ENCODE measurements at places on chromosomes 2 and 18.
A peak's percentile ranks its signal among the peaks of the same experiment; 100 is the strongest.

GRCh38 chr2:177123048-177123447 lies 89.5 kb upstream of the HNRNPA3 start:
- DNase-seq, result no peak

- peak; percentile 62 for DNase-seq
Measured at GRCh38 chr2:9979977-9980376, 28.5 kb downstream of the GRHL1 start.

DNA sequence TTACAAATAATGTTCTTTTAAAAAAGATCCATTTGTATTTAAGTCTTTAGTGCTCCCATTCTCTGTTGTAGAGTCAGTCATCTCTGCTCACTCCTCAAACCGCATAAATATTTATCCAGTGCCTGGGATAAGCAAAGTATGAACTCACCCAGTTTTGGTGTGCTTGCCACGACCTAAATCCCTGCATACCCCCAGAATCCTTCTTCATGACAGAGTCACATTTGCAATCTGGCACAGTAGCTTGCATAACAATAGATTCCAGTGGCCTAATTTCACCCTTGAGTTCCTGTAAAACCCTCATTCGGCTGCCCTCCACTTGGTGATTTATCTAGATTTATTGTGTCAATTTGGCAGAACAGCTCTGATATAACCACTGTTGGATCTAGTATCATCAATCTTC lies 92.9 kb downstream of the DTNA start:
- DNase-seq, result no peak

DNA sequence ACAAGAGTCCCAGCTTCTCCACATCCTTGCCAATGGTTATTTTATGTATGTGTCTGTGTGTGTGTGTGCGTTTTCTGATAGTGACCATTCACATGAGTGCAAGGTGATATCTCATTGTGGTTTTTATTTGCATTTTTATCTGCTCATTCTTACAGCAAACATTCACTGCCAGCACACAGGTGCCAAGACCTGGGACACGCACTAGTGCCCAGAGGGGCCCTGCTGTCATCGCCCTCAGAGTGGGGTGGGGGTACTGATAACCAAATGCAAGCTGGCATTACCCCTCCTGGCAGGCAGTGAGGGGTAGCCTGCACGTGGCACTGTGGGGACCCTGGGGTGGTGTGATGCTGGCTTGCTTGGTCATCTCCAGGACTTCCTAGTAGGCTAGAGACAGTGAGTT lies 285.4 kb downstream of the LPIN1 start:
- DNase-seq, result no peak

GRCh38 chr2:229346816-229347540 lies 75.9 kb upstream of the PID1 start:
- no peak for DNase-seq

- no peak for DNase-seq
Measured at GRCh38 chr2:241852116-241852980, 6.3 kb downstream of the PDCD1 start.

DNA sequence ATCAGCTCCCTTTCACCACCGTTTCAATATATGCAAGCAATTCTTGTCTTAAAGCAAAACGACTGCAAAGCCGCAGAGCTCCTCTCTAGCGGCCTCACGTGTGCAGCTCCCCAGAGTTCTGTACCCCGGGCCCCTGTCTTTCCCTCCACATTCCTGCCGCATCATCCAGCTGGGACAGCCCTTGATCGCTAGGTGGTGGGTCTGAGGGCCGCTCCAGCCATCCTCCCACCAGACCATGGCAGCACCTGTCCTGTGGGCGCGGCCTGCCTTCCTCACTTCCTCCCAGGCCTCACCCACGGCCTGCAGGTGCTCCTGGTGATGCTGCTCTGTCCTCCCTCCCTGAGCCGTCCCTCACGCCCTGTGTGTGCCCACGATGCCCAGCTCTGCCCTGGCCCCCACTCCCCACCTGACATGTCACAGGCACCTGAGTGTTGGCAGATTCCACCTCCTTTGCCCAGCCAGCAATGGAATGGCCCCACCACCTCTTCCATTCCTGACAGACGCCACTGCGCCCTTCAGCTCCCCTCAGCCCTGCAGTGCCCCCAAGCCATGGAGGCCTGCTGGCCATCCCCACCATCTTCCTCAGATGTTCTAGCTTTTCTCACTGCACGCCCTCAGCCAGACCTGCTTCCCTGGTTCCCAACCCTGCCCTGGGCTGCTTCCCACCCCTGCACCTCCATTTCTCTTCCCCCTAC lies 15.3 kb upstream of the ALLC start:
- no peak for DNase-seq

DNA sequence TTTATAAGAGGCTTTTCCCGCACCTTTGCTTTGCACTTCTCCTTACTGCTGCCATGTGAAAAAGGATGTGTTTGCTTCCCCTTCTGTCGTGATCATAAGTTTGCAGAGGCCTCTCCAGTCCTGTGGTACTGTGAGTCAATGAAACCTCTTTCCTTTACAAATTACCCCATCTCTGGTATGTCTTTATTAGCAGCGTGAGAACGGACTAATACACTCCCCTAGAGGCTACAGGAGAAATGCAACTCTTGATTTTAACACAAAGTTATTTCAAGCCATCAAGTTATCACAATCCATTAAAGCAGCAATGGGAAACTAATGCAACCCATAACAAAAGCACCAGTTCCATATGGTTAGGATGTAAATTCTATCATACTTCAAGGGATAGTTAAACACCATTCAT lies 1378.8 kb upstream of the DDX18 start:
- no peak for DNase-seq

- DNase-seq, result no peak
Measured at GRCh38 chr2:222907048-222907447, 46.2 kb downstream of the ACSL3 start.

GRCh38 chr18:3184275-3184963 lies 35.3 kb downstream of the MYOM1 start:
- DNase-seq, result no peak

DNA sequence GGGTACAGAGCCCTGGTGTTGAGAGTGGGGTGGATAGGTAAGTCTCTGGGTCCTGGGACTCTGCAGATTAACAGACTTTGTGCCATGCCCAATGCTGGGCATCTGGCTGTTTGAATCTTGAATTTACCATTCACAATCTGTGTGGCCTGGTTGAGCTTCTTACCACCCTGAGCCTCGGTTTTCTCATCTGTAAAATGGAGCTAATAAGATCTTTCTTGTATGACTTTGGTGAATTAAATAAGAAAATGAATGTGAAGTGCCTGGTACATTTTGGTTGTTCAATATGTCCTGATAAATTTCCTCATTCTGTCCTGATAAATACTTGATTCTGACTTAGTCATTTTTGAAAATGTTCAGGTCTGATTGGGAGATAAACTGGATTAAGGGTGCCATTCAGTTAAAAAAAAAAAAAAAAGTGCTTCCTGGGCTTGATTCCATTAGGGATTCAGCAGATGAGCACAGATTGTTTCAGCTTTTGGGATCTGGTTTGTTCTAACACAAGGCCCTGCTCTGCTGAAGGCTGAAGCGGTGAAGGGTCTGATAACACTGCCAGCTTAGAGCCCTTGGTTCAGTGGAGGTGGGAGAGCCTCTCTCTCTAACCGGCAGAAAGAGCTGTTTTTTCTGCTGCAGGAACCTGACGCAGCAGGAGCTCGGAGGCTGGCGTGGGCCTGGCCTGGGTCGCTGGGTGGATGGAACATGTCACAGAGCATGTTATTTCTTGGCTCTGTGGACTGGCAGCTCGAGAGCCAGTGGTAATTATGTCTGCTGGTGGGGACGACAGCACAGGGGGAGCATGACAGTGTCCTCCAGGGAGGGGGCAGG lies 84.5 kb upstream of the MCFD2 start:
- no peak for DNase-seq

DNA sequence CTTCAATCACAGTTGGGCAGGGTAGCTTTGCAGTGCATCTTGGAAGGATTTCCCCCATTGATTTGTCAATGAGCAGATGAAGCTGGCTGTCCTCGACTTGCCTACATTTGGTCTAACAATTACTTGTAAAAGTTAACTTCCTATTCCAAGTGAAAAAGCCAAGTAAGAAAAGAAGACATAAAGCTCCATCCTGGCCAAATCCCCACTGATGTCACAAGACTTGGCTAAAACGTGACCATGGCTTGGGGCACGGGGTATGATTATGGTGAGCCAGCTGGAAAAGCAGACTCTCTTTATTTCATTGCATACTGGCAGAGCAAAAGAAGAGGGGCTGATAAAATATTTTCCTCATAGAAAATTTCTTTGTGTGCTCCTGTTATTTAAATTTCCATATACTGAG lies 25.4 kb upstream of the PID1 start:
- no peak for DNase-seq

DNA sequence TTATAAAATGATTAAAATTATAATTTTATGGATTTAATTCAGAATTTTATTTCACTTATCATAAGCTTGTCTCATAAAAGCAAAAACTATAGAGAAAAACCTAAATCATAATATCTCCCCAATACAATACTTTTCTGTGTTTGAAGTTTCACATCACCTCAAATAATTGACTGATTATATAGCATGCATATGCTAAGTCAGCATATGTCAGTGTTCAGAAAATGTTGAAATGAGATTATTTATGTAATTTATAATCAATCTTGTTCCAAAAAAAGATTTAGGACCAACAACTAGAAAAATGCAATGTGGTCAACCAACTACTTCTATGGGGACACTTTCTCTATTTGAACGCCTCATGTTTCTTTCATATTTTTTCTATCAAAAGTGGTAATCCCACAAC lies 902.6 kb downstream of the CPS1 start:
- no peak for DNase-seq

DNA sequence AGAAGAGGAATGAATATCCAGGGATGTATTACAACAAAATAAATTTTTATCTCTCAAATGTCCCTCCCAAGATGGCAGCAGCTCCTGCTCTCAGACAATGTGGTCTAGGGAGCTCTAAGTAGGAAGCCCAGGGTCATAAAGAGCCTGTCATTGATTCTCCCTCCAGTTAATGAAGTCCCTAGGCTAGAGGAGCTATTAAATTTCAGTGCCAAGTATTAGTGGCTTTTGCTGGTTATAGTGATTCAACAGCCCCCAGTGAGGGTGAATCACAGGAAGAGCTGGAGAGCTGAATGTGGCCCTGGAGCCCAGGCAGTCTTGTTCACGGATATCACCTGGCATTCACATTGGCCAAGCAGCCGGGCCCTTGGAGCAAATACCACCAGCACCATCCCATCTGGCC lies 109.8 kb upstream of the YPEL5 start:
- DNase-seq, result peak; percentile 37

DNA sequence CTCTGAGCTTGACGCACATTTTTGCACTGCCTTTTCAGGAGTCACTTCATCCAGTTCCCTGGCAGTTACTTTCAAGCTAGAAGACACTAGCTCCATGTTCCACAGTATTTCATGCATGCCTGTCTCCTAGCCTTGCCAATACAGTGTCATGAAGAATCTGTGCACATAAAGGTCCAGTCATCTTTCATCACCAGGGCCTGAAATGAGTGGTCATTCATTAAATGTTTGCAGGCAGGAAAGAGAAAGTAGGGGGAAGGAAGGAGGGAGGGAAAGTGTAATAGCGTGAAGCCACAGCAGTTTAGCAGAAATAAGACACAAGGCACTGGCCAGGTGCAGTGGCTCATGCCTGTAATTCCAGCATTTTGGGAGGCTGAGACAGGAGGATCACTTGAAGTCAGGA lies 92.4 kb upstream of the COPS8 start:
- peak; percentile 45 for DNase-seq

DNA sequence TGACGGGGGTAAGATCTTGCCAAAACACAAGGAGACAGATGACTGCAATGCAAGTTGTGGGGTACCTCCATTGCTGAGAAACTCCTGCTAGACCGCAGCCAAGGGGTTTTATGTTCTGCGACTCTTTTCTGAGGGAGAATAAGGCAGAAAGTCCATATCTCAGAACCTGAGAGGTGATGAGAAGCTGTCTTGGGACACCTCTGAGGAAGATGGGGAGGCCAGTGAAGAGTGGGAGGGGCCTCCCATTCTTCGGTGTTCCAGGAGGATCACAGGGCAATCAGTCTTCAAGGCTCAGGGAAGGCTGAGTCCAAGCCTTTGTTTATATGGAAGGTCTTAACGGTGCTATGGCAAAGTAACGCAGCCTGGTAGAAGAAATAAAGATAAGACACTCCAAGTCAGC lies 18.0 kb downstream of the CYP27A1 start:
- no peak for DNase-seq

- no peak for DNase-seq
Measured at GRCh38 chr2:47626664-47627063, 156.3 kb upstream of the MSH6 start.

DNA sequence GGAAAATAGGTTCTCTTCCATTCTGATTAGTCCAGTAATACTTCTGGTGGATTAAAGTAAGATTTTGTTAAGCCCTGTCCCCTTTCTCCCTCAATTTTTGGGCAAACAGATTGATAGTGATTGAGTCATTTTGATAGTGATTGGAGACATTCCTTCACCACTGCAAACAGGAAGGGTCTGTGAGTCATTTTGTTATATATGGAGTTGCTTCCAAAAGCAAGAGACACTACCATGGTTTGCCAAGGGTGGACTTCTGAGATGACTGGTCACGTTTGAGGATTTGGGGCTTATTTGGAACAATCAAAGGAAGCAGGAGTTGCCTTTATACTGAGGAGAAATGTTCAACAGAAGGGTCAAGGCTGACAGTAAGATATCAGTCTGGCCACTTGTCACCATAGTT lies 249.9 kb downstream of the PARD3B start:
- DNase-seq, result peak; percentile 26

DNA sequence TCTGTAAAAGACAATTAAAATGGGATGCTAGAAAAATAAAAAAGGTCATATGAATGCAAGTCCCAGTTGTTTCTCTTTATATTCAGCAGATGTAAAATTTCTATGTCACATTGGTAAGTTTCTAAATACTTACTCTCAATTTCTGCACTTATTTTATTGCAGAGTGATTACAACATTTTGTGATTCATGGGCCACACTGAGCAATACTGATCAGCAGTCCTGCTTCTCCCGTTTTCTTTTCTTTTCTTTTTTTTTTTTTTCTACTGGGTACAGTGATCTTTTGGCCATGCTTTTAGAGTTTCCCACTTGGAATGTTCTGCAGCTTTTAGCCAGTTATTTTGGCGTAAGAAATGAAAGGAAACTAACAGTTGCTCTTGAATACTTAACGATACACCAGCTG lies 38.8 kb downstream of the LIMS1 start:
- no peak for DNase-seq

DNA sequence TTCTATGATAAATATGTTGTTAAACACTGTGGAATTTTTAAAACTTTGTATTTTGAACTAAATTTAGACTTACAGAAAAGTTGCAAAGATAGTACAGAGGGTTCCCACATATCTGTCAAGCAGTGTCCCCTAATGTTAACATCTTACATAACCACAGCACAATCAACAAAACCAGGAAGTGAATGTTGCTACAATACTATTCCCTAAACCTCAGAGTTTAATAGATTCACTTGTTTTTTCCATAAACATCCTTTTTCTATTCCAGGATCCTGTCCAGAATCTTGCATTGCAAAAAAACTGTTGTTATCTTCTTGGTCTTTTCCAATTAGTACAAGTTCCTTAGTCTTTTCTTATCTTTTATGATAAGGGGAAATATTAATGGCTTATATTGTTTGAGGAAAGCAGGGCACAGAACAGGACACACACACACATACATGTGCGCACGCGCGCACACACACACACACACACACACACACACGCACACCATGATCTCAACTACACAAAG lies 251.1 kb upstream of the TRIB2 start:
- no peak for DNase-seq
